ENCODE measurements at places on chromosomes 2 and 18.

DNA sequence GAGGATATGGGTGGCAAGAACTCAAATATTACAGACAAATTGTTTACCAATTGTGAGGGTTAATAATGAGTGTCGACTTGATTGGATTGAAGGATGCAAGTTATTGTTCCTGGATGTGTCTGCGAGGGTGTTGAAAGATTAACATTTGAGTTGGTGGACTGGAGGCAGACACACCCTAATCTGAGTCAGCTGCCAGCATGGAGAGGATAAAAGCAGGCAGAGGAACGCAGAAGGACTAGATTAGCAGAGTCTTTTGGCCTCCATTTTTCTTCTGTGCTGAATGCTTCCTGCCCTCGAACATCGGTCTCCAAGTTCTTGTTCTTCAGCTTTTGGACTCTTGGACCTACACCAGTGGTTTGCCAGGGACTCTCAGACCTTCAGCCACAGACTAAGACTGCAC lies 1503.7 kb downstream of the LRP1B start:
- DNase-seq = no peak

- no peak for DNase-seq
Measured at GRCh38 chr2:3644246-3644525, 13.8 kb upstream of the ALLC start.

GRCh38 chr2:24429197-24430074 lies 61.6 kb upstream of the NCOA1 start:
- no peak for DNase-seq

DNA sequence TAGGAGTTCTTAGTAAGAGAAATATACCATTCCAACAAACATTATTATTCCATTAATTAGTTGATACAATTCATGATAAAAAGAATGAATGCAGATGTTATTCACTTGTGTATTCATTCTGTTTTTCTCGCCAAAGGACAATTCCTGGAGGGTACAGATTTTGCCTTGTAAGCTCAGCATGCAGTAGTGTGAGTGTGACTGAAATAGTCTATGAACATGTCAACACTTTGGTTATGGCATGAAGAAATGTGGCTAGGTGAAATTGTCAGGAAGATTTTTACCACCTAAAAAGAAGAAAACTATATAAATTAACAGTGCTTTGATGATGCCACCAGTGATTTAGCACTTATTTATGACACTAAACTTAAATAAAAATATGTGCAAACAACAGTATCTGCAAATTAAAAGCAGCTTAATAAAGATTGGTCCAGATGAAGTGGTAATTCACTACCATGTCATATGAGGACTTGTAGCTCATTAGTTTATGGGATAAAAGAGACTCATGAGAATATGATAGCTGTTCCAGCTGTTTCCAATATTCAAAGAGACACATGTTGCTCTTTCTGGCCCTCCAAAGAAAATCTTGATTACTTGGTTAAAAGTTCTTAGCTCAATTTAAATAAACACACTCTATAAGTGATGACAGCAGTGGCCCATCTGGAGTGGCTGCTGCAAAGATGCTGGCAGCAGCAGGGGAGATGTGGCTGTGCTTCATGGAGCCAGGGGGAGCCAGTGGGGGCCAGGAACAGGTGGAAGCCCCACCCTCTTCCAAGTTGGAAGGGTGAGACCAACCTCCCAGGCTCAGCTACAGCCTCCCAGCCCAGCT lies 165.0 kb downstream of the CDH19 start:
- DNase-seq = no peak

- DNase-seq = no peak
Measured at GRCh38 chr2:37892436-37893114, 32.5 kb upstream of the RMDN2 start.

DNA sequence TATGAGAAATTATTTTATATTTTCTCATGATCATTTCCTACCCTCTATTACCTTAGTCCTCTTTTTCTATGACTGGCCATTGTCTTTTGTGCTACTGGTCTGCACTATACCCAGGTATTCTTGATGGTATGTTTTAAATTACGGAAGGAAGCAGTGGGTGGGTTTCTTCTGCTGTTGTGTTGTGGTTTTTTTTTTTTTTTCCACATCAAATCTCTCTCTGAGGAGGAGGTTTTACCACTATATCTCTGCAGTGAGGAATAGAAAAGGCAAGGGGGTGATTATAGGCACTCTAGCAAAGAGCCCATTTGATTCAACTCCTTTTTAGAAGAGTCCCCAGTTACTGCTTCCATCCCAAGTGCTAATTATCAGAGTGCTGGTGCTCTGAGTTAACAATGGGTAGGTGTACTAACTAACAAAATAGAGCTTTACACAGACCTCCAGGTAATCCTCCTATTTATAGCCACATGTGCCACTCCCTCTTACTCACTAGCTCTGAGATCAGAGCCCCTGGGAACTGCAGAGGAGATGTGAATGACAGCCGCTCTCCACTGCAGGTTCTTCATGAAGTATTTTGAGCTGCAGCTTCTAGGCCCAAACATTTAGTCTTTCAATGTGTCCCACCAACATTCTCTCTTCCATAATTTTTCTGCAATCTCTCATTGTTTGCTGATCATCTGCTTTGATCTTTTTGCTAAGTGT lies 301.6 kb upstream of the GULP1 start:
- no peak for DNase-seq

DNA sequence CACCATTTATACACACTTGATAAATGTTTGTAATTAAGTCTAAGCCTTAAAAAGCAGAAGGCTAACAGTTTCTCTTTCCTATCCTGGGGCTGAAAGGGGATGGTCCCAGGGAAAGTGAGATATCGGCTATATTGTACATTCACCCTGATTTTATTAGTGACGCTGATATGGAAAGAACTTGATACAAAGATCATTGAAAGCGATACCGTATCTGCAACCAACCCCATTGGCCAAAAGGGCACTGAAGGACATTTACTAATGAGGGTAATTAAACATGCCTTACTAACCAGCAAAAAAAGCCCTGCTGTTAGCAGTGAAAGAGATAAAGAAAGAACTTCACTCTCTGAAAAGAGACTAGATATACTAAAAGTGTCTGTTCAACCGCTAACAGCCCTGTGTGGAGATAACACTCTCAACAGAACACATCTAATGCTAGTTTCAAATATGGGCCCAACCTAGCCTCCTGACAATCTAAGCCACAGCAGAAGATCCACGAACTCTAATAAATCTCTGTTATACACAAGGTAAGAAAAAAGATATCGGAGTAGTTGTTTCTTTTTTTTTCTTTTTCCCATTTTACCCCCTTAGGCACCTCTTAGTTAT lies 200.0 kb downstream of the CDH2 start:
- no peak for DNase-seq
